Kidney (tissue), 22 donors: ENCODE measurements at places on chromosomes 5 and 9.

DNA sequence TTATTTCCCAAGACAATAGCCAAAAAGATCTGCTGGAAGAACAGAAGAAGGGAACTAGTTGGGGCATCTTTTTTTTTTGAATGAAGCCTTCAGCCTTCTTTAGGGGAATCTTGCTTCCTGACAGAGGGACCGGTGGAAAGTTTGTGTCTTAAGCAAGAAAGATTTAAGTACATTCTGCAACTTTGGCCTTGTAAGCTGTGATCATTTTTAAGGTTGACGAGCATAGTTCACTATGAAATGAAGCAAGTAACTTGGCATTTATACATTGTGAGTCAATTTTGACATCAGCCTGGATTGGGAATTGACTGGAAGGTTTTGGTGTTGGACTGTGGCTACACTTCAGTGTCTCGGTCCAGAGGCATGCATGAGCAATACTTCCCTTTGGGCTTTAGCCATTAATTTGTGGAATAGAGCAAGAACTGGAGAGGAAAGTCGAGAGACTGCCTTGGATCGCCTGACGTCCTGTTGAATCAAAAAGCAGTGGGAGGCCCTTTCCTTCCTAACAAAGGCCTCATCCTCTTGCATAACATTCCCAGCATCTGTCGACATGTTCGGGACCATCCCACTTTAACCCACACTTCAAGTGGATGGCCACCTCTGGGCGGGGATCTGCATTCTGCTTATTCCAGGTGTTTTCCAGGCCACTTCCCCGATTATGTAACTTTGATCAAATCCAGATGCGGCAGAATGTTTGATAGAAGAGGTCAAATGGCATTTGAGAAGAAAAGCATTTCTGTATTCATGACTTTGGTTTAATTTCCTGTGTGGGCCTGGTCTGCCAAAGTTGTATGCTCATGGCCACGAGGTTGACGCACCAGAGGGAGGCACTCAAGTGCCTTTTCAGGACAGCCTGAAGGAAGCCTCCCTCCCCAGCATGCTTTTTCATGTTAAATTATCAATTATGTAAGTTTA lies 12.5 kb downstream of the ABL1 start:
- H3K36me3 ChIP-seq = no peaks in the 10 kb centered on the region
- H3K4me3 ChIP-seq = no peak overlapping the region
- no peak for DNase-seq
- peak overlapping the region; percentile 90 for H3K27ac ChIP-seq
- no peaks in the 10 kb centered on the region for H3K27me3 ChIP-seq
- H3K4me1 ChIP-seq = peaks cover 35% of the 10 kb centered on the region

DNA sequence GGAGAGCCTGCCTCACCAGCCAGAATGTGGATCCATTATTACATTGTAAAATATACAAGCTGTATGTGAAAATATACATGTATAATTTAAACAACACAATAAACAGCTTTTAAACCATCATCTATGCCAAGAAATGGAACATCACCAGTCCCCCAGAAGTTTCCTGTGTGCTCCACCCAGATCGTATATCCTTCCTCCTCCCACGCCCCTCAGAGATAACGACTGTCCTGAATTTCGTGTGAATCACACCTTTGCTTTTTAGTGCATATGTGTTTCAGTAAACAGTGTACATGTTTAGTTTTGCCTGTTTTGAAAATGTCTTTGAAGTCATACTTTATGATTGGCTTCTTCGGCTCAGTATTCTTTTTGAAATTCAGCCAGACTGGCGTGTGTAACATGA lies 134.6 kb upstream of the MYO10 start:
- DNase-seq = no peak
- no peak overlapping the region for H3K4me3 ChIP-seq
- no peaks in the 10 kb centered on the region for H3K4me1 ChIP-seq
- no peaks in the 10 kb centered on the region for H3K27me3 ChIP-seq

- peak; percentile 58 for DNase-seq
- H3K27ac ChIP-seq = no peak overlapping the region
- no peaks in the 10 kb centered on the region for H3K36me3 ChIP-seq
- no peak overlapping the region for H3K4me3 ChIP-seq
- H3K4me1 ChIP-seq = no peaks in the 10 kb centered on the region
These were observed 173.4 kb upstream of the NR3C1 start for GRCh38 chr5:143576711-143577484.

DNA sequence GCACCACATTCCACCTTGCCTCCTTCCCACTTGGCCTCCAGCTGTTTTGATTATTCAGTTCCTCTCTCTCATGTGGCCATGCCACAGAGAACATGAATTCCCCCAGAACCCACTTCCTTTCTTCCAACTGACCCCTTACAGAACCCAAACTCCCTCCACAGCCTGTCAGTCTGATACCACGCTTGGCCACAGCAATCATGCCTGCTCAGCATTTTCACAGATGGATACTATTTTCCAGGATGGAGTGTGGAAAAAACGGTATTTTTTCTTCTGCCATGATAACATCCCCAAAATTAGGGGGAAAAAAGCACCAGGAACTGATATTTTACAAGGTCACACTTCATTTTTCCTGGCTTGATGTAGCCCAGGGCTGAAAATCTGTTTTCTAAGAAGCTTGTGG lies 34.9 kb upstream of the SLIT3 start:
- H3K27me3 ChIP-seq = no peaks in the 10 kb centered on the region
- H3K4me3 ChIP-seq = no peak overlapping the region
- no peak for DNase-seq
- H3K36me3 ChIP-seq = no peaks in the 10 kb centered on the region
- no peaks in the 10 kb centered on the region for H3K4me1 ChIP-seq
- no peak overlapping the region for H3K27ac ChIP-seq

DNA sequence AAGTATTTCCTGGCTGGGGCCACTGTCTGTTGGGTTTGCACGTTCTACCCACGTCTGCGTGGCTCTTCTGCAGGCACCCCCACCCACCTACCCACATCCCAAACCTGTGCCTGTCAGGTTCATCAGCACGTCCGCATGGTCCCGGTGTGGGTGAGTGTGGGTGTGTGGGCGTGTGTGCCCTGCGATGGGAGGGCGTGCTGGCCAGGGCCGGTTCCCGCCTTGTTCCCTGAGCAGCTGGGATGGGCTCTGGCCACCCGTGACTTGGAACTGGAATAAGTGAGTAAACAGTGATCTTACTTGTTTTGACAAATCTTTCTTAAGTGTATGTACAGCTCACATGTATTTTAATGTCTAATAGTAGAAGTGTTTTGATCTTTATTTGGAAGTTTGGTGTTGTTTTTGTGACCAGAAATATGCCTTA lies 20.4 kb downstream of the ERGIC1 start:
- peak overlapping the region; percentile 76 for H3K27ac ChIP-seq
- H3K4me3 ChIP-seq = no peak overlapping the region
- H3K4me1 ChIP-seq = peaks cover 61% of the 10 kb centered on the region

DNA sequence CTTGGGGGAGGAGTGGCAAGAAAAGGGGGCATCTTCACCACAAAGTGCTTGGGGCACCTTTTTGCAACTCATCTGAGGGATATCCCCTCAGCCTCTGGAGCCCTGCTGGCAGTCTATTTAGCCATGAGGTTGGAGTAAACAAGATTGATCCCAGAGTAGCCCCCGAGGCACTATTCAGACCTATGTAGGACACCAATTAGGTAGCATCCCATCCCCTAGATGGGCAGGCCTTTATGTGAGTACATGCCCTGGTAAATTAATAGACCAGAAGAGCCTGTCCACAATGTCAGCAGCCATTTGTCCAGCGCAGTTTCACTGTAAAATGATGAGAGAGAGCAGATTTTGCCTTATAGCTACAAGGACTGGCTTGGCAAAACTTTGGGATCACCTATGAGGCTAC lies 221.4 kb downstream of the DRD1 start:
- no peaks in the 10 kb centered on the region for H3K4me1 ChIP-seq
- H3K4me3 ChIP-seq = no peak overlapping the region
- H3K36me3 ChIP-seq = no peaks in the 10 kb centered on the region

GRCh38 chr5:89281766-89282553 lies 399.0 kb upstream of the MEF2C start:
- no peak for DNase-seq
- no peaks in the 10 kb centered on the region for H3K27me3 ChIP-seq
- no peak overlapping the region for H3K27ac ChIP-seq

DNA sequence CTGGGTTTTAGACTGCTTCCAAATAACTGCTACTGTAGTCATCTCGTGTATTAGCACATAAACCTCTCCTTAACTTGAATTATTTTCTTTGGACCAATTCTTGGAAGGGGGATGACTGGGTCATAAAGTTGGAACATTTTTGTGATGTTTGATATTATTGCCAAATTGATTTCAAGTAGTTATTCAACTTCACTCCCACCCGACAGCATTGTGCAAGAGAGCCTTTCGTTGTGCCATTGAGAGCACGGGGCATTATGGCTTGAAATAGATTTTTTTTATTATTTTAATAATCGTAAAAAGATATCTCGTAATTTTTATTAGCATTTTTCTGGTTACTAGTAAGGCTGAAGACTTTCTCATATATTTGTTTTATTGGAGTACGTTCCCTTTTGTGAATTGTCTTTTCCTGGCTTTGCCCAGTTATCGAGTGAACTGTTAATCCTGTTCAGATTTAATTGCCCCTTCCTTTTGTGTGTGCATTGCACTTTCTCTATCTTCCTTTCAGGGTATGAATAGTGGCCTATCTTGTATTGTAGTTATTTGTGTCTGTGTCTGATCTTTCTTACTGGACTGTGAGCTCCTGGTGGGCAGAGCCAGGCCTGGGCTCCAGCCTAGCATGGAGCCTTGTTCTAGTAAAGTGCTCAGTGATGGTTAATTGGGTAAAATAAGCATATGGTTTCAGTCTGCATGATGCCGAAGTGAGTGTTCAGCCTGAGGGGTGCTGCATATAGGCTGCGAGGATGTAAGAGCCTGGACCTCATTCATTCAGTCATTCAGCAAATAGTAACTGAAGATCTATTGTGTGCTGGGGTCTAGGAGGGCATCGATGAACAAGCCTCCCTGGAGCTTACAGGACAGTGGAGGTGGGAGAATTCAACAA lies 93.5 kb upstream of the SHB start:
- H3K36me3 ChIP-seq = no peaks in the 10 kb centered on the region
- no peaks in the 10 kb centered on the region for H3K4me1 ChIP-seq
- no peak overlapping the region for H3K4me3 ChIP-seq

- H3K4me1 ChIP-seq = no peaks in the 10 kb centered on the region
- H3K27ac ChIP-seq = no peak overlapping the region
- no peak for DNase-seq
- H3K4me3 ChIP-seq = no peak overlapping the region
- H3K27me3 ChIP-seq = no peaks in the 10 kb centered on the region
These were observed 9.1 kb downstream of the OSMR start for GRCh38 chr5:38854907-38855306.

- no peaks in the 10 kb centered on the region for H3K27me3 ChIP-seq
- no peak for DNase-seq
- no peak overlapping the region for H3K27ac ChIP-seq
- H3K36me3 ChIP-seq = no peaks in the 10 kb centered on the region
- H3K4me1 ChIP-seq = no peaks in the 10 kb centered on the region
These were observed 147.4 kb upstream of the FTMT start for GRCh38 chr5:121704291-121704690.

- H3K4me3 ChIP-seq = no peak overlapping the region
- no peak overlapping the region for H3K27ac ChIP-seq
- no peaks in the 10 kb centered on the region for H3K4me1 ChIP-seq
- no peak for DNase-seq
- H3K27me3 ChIP-seq = no peaks in the 10 kb centered on the region
These were observed 410.7 kb downstream of the DNAH5 start for GRCh38 chr5:13533833-13534232.

GRCh38 chr9:106312906-106313305 lies 550.1 kb upstream of the ZNF462 start:
- no peaks in the 10 kb centered on the region for H3K27me3 ChIP-seq
- no peaks in the 10 kb centered on the region for H3K4me1 ChIP-seq
- no peaks in the 10 kb centered on the region for H3K36me3 ChIP-seq

GRCh38 chr5:161420521-161420920 lies 126.0 kb downstream of the GABRB2 start:
- H3K27me3 ChIP-seq = no peaks in the 10 kb centered on the region
- no peak for DNase-seq
- no peaks in the 10 kb centered on the region for H3K4me1 ChIP-seq
- H3K36me3 ChIP-seq = no peaks in the 10 kb centered on the region
- no peak overlapping the region for H3K27ac ChIP-seq

DNA sequence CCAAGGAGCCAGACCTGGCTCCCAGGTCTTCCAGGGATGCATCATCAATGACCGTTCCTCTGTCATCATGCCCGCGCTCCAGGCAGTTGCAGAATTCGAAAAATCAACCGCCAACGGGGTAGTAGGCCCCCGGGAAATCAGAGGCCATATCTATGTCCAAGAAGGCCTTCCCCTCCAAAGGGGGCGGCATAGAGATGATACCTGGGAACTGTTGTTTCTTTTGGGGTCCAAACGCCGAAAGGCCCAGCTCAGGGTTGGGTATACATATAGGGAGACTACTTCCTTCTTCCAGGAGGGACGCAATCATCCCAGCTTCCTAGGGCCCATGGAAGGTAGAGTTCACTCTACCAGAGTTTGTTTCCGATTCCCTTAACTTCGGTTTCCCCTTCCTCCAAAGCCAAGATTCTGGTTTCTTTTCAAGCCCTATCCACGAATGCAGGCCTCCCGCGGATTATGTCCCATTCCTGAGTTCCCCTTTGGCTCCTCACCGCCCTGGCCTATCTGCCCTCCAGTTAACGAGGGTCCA lies 754 bp downstream of the DCAF12 start:
- no peaks in the 10 kb centered on the region for H3K27me3 ChIP-seq
- H3K27ac ChIP-seq = peak overlapping the region; percentile 89
- H3K36me3 ChIP-seq = no peaks in the 10 kb centered on the region
- DNase-seq = peak; percentile 44

DNA sequence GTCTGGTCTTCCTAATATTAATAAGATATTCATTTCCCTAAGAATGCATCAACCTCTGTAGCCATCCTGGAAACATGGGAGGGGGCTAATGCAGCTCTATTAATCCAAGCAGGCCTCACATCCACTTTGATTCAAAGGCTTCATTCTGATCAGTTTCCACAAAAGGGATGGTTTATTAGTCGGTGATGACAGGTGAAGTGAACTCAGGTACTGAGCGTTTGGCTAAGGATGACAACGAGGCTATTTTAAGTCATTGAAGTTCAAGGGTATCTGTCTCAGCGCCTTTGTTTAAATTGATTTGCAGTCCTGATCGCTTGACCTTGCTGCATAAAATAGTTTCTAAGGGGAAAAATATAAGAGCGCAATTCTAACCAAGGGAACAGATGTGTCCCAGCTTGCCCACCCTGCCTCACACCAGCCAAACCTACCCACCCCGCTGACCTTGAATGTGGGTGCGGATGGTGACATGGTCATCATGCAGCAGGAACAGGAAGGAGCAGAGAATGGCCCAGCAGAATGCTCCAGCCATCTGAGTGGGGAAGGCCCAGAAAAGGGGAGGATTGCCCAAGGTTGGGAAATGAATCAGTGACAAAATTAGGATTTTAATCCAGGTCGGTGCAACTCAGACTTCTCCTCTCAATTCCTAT lies 70.5 kb upstream of the ZNF618 start:
- H3K27me3 ChIP-seq = no peaks in the 10 kb centered on the region
- H3K36me3 ChIP-seq = no peaks in the 10 kb centered on the region
- no peak overlapping the region for H3K4me3 ChIP-seq
- peaks cover 3% of the 10 kb centered on the region for H3K4me1 ChIP-seq
- H3K27ac ChIP-seq = no peak overlapping the region
